ENCODE measurements at places on chromosomes 6 and 20.

GRCh38 chr6:313087-313486, 20.8 kb downstream of the DUSP22 start:
- no peak for DNase-seq

DNA sequence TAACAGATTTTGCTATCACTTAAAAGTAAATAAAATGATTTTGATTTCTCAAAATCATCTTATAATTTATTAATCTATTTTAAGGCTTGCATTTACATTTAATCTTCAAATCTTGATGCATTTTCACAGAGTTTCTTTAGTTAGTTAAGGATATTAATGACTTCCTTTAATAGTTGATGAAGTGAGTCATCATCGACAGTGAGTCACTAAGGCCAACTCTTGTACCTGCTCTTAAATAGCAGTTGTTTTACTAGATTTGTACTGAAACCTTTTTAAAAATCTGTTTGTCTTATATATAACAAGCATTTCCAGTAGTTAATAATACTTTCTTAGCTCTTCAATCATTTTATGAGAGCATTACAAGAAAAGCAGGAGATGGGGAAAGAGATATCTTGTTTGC, 191.7 kb downstream of the ESR1 start:
- no peak for DNase-seq

GRCh38 chr20:63256954-63257353, 2.7 kb upstream of the NKAIN4 start:
- DNase-seq = no peak

DNA sequence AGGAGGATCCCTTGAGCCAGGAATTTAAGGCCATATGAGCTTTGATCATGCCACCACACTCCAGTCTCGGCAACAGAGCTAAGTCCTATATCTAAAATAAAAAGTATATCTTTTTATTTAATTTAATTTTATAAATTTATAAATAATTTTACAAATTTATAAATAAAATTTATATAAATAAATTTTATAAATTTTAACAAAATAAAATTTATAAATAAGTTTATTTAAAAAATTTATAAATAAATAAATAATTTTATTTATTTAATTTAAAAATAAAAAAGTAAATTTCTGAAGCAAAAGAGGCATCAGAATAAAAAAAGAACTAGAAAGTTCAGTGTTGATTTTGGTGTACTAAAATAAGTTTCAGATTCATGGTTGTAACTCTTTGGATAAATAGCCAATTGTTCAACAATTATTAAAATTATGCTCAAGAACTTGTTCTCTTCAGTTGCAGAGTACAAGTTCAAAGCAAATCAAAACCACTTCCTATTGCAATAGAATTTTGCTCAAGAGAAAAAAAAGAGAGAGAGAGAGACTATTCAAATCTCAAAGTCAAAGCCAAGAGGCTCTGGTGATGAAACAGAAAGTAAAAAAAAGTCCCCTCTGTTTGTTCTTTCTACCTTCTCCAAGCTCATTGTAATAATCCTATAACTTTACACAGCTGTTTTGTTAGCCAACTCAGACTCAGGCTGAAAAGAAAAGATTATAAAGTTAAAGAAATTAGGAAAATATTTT, 547.5 kb upstream of the ADGRB3 start:
- DNase-seq = no peak

DNA sequence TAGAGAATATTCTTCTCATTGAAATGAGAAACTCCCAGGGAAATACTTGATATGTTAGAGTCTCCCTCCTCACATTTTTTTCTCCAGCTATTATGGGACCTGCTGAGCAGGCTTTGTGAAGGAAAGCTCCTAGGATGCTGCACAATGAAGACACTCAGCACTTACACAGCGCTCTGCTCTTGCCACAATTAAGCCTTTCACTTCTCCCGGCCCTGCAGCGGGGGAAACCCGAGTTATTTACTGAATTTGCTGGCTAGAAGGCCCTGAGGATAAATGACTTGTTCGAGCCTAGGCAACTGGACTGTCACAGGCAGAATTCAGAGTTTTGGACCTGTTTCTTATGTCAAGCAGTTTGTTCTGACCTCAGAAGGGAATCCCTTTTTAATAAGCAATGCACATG, 102.0 kb downstream of the MAP3K7 start:
- DNase-seq = no peak

- DNase-seq = no peak
These were observed 133.0 kb downstream of the JARID2 start for GRCh38 chr6:15378866-15379265.

DNA sequence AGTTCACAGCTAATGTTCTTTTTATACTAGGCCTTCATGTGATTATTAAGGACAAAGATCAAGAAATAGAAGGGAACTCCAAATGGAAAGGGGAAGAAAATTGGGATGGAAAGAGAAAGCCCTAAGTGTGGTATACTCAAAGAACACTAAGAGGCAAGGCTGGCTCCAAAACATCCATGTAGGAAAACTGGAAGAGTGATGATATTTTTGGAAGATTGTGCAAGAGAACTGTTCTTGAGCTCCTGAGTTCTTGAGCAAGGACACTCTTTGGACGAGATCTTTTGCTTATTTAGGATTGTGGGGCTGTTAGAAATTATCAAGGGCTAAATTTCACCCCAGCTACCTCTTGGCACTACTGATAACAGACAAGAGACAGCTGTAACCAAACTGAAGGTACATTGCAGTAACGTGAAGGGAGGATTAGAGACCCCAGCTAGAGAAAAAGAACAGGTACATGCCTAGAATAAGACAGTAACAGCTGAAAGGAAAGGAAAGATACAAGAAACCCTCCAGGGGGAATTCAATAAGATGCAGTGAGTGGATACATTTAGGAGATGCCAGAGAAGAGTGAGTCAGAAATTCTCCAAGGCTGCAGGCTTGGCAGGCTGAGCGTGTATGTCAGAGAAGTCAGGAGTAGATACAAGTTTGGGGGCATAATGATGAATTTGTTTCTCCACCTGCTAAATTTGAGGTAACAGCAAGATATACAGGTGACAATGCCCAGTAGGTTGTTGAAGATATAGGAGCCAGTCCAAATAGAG, 69.7 kb downstream of the CBLN4 start:
- DNase-seq = no peak

DNA sequence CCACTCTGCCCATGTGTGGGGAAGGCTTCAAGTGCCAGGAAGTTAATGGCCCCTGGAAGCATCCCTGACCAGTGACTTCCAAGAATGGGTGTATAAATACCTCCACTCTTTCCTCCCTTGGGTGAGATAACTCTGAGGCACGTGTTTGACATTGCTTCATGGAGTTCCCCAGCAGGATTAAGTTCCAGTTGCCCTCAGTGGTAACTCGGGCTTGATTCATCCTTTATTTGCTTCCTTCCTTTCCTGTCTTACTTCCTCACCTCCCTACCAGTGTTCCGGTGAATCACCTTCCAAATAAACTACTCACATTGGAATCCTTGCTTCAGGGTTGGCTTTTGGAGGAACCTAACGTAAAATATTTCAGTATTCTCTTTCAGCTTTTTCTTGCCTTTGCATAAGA, 84.6 kb upstream of the JAG1 start:
- DNase-seq = no peak

DNA sequence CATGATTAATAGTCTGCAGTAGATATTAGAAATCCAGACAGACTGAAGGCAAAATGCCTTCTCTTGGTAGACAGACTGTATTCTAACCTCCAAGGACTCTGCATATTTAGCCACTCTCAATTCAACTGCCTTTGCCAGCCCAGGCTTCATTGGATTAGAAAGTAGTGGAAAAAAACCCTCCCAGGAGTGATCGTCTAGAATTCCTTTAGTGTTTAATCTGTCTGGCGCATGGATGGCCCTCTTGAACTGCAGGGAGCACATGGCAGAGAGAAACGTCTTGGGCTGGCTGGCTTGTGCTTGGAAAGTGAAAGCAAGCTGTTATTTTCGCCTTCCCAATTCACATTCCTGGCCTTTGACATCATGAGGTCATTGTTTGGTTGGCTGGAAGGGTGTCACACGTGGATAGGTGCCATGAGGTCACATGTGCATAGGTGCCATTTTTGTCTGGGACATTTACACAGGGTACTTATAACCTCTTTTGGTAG, 30.9 kb upstream of the NEDD9 start:
- no peak for DNase-seq

- DNase-seq = no peak
These were observed 21.4 kb upstream of the PLAGL1 start for GRCh38 chr6:144029452-144029851.

- DNase-seq = no peak
These were observed 98.5 kb downstream of the PHACTR1 start for GRCh38 chr6:12815089-12815488.
